ENCODE measurements at places on chromosomes 12 and 14. TPM values are rescaled to one million over a fixed set of nuclear protein-coding genes. Genes with fewer than 3 reads are reported as not detected.

DNA sequence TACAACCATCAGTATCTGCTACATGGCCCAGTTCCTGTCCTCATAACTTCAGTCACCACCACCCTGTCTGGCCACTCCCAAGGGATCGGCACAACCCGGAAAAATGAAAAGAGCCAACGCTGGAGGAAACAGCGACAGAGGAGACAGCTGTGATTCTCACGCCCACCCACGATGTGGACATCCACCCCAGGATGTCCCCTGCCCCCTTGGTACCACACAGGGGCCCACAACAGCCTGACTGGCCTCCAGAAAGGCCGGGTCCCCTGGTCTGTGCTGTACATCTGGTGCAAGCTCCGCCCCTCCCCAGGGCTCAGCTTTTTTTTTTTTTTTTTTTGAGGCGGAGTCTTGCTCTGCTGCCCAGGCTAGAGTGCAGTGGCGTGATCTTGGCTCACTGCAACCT is 12.5 kb downstream of the RPS6KL1 start:
- peak; percentile 61 for DNase-seq

GRCh38 chr14:37232907-37233481 is 35.3 kb downstream of the MIPOL1 start:
- peak; percentile 28 for DNase-seq

DNA sequence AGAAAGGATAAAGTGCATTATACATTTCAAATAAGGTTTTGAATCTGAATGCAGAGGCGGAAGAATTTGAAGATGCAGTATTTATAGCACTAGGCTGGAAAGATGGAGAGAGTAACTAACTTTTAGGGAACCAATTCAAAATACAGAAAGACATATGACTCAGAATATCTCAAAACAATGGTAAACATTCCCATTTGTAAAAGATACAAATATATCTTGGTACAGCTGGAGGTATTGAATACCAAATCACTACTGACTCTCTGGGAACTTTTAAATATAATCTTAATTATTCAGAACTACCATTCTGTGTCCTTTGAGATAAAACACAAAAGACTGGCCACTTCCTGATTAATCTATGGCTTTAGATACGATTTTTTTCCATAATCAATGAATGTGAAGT is 5.1 kb downstream of the CD69 start:
- no peak for DNase-seq

DNA sequence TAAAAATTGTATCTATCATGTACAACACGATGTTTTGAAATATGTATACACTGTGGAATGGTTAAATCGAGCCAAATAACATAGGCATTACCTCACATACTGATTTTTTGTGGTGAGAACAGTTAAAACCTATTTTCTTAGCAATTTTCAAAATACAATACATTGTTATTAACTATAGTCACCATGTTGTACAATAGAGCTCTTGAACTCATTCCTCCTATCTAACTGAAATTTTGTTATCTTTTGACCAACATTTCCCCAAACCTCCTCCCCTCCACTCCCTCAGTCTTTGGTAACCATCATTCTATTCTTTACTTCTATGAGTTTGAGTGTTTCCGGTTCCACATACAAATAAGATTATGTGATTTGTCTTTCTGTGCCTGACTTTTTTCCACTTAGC is 6.8 kb upstream of the SLC38A2 start:
- DNase-seq, result no peak

The SLC25A21 gene
- total RNA-seq, result 8.1 TPM

The BLTP3B gene
- 40.4 TPM for total RNA-seq

- no peak for DNase-seq
Observed at GRCh38 chr12:15320881-15321280, 1.4 kb upstream of the PTPRO start.

The FOXM1 gene
- 64.6 TPM for total RNA-seq

DNA sequence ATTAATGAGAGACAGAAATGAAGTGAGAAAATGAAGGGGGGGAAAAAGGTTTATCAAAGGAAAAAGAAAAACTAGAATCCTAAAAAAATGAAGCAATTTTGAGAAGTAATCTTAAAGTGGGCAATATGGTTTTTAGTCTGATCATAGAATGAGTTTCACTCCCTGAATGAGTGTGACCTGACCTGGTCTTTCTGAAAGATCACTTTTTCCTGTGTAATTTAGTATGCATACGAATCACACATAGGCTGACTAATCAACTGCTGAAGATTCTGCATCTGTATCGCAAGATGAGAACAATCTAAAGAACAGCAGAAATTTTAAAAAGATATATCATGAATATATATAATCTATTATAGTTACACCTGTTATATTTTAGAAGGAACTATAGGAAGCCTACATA is 11.3 kb downstream of the GNPTAB start:
- DNase-seq, result no peak

- no peak for DNase-seq
Observed at GRCh38 chr12:69550569-69551350, 34.5 kb upstream of the CCT2 start.

DNA sequence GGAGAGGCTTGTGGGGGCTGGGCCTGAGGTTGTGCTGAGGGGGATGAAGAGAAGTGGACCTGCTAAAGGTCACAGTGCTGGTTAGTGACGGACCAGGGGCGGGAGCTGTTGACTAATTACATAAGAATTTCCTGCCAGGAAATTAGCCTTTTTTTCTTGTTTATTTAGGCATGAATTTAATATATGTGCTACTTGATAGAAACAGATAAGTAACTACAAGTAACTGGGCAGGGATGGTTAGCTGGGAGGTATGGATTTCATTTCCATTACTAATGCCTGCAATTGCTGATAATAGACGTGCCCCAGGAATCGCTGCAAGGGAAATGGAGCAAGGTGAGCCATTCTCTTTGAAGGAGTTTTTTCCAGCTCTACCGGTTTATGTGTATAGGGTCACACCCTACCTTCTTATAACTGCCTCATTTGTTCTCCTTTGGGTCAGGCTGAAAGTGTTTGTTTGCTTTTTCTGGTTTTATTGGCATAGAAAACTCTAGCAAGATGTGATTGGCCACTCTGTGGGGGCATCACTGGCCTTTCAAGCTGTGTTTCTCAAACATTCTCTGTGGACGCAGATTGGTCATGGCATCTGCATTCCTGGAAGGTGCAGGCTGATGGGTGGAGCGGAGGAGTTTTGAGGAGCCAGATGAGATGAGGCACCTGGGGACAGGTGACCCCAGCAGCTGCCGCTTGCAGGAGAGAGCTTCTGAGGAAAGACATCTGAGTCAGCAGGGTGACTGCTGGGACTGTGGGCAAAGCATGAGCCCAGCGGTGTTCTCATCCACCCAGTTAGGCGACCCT is 19.0 kb upstream of the GPRC5A start:
- DNase-seq, result peak; percentile 21

DNA sequence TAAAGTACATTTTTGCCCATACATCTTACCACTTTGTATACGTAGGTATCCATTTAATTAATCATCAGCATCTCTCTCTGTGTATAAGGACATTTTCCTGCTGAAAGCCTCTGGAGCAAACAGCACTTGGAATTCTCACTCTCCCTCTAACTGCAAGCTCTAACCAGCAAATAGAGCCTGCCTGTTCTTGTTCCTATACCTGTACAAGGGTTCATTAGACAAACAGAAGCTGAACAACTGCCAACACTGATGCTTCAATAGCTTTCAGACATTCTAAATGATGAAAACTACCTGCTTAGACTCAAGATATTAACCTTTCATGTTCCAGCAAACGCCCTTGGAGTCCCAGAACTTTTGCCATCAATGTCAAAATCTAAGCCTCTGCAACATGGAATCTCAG is 98.0 kb downstream of the KCNH5 start:
- DNase-seq, result no peak

GRCh38 chr12:8950702-8951478 is 1.4 kb upstream of the M6PR start:
- DNase-seq, result no peak

- DNase-seq, result no peak
Observed at GRCh38 chr14:75196468-75196867, 20.1 kb upstream of the TMED10 start.

- DNase-seq, result no peak
Observed at GRCh38 chr12:22738945-22739344, 114.0 kb downstream of the ETNK1 start.

DNA sequence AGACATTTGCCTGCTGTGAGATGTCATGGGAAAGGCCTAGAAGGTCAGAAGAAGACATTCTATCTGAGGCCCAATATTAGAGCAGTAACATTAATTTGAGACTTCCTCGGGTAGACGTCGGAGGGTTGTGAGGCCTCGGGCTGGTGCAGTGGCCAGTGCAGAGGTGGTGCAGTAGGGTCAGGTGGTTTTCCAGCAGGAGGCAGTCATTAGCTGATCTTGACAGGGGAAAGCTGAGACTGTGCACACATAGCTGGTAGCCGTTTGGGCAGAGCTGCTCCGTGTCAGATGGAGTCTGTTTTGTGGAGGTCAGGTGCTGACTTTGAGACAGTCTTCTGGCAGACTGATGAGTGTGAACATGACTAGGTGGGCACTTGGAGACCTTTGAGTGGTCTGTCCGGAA is 65.7 kb upstream of the ASPG start:
- no peak for DNase-seq

GRCh38 chr12:16012117-16012516 is 101.0 kb downstream of the DERA start:
- no peak for DNase-seq

The KLRC2 gene
- not detected for total RNA-seq

DNA sequence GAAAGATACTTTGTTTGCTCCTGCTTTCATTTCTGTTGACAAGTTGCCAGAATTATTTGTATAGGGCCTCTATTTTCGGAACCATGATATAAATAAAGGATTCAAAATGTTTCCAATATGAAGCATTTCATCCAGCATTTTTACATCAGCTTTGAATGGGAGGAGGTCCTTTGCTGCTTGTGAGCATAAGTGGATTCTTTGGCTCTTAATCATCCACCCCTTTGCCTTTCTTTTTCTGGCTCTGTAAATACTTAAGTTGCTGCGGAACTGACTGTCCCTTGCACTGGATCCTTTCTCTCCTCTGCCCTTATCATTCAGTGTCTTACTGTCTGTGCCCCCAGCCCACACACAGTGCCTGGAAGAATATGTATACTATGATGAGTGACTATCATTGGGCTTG is 357.3 kb upstream of the RGS6 start:
- no peak for DNase-seq

DNA sequence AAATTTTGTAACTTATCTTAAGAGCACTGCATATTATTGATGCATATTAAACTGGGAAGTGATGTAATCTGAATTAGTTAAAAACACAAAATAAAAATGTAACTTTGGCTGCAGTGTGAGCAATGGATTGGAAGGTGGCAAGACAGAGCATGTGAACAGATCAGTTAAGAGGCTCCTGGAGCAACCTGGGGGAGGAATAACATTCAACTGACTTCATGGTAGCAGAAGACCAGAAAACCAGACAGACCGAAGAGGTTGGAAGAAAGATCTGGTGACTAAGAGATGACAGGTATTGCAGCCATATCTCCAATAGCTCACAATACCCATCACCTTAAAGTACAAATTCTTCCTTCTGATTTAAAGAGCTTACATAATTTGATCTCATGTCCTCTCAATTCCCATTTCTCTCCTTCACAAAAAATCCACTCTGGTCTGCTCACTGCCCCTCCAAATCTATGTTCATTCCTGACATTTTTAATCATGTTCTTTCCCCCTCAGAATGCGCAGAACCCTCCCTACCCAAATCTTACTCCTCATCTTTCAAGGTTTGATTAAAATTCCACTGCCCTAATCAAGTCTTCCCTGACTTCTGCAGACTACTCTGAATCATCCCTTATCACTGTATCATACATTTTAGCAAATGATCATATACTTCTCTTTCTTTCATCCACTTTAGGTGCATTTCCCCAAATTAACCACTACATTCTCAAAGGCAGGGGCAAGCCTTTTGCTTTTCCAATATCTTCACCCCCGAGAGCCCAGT is 51.5 kb downstream of the DUSP16 start:
- no peak for DNase-seq

The NOXRED1 gene
- 0.07 TPM for total RNA-seq

DNA sequence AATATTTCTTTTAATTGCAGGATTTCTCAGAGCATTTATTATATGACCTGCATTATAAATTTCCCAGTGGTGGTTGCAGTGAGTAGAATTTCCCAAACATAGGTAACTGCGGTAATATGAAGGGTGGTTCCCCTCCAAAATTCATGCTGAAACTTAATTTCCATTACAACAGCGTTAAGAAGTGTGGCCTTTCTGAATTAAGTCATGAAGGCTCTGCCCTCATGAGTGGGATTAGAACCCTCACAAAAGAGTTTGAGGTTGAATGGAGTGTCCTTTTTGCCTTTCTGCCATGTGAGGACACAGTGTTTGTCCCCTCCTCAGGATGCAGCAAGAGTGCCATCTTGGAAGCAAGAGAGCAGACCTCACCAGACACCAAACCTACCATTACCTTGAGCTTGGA is 233.6 kb downstream of the KTN1 start:
- no peak for DNase-seq

DNA sequence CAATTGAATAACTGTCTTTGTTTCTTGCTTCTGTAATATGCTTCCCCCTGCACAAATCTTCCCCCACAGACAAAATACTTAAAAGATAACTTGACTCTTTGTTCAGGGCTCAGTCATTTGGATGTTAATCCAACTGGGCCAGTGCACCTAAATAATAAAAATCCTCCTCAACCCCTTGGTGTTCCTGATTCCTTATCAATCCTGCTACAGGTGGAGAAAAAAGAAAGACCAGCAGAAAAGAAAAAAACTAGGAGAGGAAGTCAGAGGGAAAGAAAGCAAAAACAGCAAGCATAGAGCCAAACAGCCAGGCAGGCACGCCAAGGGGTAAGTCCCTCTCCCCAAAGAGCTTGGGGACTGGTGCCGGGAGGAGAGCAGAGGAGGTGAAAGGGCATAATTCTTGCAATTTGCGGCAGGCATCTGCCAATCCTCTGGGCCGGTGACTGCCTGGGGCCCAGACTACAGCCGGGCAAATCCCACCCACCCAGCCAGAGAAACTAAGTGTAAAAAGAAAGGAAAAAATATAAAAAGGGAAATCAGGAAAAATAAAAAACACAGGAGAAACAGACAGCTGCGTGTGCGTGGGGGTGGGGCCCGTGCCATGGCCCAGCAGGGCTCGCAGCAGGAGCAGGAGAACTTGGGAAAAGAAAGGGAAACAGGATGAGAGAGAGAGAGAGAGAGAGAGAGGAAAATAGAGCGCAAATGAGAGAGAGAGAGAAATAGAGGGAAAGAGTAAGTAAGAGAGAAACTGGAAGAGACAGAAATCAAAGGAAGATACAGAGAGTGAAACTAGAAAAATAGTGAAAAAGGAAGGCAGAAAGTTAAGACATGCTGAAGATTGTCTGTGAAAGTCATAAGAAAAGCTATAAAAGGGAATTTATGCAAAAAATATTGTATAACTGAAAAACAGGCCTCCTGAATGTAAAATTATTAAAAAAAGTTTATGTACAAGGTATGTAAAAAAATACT is 21.4 kb downstream of the KLRK1 start:
- no peak for DNase-seq

GRCh38 chr12:123142518-123142840 is 8.4 kb downstream of the PITPNM2 start:
- DNase-seq, result no peak

GRCh38 chr14:71658261-71658860 is 273.9 kb upstream of the RGS6 start:
- DNase-seq, result no peak

- DNase-seq, result no peak
Observed at GRCh38 chr12:76422543-76423438, 74.6 kb upstream of the BBS10 start.

- no peak for DNase-seq
Observed at GRCh38 chr12:10553148-10553547, 47.5 kb downstream of the EIF2S3B start.
